Posterior cingulate gyrus (tissue), 11 donors: ENCODE measurements at places on chromosomes 12 and 14.

DNA sequence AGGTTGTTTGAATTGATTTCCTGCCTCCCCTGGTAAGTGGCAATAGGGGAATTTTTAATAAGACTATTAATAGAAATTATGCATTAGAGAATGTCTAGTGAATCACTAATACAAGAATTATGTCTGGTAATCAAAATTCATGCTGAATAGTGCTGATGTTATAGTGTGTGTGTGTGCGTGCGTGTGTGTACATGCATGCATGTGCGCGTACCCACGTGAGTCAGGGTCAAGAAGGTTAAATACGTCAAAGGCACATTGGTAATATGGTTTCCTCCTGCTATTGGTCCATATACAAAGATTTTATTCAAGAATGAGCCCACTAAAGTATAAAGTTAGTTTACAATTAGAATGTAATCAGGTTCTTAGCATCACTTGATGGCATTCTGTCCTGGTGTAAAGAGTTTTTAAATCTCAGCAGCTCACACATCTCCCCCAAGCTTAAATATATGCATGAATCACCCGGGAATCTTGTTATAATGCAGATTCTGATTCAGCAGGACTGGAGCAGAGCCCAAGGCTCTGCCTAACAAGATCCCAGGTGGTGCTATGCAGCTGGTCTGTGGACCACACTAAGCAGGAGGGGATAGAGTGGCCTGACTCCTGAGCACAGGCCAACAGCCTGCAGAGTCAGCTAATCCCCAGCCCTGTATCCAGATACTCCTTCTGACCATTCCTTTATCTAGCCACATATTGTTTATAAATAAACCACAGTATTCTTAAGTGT lies 43.9 kb downstream of the TTC9 start:
- no peak for DNase-seq

DNA sequence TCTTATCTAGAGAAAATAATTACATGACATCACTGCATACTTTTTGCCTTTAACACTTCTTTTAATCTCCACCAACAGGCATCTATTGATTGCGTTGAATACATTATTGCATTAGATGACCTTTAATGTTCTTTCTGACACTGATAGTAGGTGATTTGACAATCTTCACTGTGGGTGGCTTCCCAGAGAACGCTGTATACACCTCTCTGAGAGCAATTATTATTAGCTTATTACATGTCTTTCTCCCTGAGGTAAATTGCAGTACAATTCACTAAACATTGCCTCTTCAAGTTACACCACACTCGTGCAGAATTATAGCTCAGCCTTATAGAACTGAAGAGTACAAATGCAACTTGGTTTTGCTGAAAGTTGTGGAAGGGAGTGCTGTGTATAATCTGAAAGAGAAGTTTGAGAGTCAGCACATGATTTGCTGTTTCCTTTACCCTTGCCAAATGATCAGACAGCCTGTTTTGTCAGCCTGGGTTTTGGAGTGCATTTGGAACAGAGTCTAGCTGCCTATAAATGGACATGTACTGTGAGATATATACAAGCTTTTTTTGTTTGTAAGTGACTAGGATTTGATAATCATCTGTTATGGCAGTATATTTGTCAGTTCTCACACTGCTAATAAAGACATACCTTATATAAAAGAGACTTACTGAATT lies 369.2 kb downstream of the CCER1 start:
- no peak for DNase-seq

DNA sequence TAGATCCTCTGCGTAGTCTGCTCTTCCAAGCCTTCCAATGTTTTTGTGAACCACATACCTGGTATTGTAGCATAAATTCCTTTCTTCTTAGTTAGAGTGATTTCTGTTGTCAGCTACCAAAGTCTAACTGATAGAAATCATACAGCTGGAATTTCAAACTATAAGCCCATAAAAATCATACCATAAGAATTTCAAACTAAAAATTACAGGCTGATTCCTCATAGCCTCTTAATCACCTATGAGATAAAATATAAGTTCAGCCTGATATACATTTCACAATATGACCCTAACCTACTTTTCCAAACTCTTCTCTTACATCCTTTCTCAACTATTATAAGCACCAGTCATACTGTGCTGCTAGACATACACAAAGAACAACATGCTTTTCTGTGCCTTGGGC lies 64.8 kb downstream of the PTHLH start:
- no peak for DNase-seq

DNA sequence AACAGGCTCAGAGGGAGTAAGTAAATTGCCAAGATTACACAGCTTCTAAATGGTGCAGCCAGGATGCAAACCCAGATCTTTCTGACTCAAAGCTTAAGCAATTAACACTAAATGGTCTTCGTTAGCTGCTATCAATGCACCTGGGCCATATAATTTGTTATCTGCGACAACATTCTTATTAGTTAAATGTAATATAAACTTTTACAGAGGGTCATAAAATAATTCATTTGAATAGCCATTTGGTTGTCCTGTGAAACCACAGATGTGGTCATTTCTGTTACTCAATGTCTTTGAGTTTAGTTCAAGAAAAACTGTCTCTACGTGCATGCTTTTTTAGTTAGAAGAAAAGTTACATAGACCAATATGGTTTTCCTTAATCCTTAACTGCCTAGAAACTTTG lies 22.1 kb upstream of the NAP1L1 start:
- no peak for DNase-seq

DNA sequence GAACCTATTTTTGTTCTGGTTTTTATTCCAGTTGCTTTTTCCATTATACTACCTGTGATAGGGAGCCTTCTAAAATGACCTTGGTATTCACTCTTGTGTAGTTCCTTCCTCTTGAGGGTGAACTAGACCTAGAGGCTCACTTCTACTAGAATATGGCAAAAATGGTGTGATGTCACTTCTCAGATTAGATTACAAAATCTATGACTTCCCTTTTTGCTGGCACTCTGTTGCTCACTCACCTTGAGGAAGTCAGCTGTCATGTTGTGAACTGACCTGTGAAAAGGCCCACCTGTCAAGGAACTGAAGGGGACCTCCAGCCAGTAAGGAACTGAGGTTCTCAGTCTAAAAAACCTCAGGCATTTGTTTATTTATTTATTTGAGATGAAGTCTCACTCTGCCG lies 5.7 kb downstream of the MIPOL1 start:
- DNase-seq = no peak

GRCh38 chr12:123905319-123905925 lies 67.2 kb downstream of the CCDC92 start:
- DNase-seq = peak; percentile 61

DNA sequence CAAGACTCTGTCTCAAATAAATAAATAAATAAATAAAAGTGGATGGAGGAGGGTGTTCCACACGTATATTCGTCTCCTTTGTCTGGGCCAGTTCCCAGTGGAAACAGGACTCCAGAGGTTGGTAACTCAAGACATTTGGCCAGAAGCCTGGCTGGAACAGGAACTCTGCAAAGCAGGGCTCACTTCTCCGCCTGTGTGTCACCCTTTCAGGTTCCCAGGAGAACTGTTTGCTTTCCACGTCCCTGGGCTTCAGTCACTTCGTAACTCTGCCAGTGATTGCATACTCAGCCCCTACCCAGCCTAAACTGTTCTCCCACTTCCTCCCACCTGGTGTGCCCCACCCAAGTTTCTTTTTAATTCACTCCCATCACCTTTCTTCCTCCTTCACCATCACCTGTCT lies 7.0 kb upstream of the UBE2N start:
- no peak for DNase-seq

GRCh38 chr12:123836292-123836691 lies 74.2 kb downstream of the DNAH10 start:
- DNase-seq = no peak

DNA sequence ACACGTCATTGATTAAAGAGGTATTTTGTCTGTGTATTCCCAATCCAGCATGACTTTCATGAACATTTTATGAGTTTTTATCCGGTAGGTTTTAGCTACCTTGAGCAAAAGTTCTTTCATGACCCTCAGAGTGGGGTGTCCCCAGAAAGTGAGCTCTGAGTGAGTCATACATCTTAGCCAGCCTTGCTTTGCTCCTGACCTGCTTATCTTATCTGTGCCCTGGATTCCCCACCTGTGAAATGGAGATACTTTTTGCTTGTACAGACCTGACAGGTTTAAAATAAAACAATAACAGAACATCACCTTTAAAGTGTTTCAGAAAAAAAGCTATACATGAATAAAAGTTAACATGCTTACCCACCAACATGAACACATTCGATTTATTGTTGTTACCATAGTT lies 202.8 kb upstream of the SOX5 start:
- DNase-seq = no peak

DNA sequence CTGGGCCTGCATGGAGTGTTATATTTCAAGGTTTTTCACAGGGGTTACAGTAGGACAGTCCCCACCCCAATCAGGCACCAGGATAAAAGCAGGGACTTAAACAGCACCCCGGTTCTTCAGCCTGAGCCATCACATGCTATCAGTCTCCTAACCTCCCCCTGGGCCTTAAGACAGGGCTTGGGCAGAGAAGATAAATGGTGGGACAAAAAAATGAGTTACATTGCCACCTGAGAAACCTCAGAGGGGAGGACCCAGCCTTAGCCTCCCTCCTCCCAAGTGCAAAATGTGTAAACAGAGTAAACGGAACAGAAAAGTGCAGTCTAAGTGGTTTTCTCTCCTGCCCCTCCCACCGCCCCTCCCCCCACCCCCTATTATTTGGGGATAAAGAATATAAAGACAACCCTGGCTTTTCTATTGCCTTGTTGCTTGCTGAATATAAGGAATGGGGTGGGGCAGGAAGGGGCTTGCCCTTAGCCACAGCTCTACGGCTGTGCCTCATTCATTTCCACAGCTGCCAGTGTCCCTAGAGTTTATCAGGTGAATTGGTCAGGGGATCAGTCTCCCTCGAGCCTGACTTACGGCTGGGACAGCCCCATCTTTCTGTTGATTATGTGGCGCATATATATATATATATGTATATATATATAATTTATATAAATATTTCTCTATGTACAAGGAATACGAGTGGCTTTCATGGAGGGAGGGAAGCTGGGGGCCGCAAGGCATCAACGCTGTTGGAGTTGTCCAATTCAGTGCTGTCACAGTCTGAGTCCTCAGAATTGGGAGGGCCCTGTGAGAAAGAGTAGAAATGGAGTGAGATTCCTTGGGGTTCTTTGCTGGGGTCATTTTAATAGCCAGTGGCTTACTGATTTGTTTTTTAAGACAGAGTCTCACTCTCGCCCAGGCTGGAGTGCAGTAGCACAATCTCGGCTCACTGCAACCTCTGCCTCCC lies 18.5 kb downstream of the MAP3K12 start:
- no peak for DNase-seq

DNA sequence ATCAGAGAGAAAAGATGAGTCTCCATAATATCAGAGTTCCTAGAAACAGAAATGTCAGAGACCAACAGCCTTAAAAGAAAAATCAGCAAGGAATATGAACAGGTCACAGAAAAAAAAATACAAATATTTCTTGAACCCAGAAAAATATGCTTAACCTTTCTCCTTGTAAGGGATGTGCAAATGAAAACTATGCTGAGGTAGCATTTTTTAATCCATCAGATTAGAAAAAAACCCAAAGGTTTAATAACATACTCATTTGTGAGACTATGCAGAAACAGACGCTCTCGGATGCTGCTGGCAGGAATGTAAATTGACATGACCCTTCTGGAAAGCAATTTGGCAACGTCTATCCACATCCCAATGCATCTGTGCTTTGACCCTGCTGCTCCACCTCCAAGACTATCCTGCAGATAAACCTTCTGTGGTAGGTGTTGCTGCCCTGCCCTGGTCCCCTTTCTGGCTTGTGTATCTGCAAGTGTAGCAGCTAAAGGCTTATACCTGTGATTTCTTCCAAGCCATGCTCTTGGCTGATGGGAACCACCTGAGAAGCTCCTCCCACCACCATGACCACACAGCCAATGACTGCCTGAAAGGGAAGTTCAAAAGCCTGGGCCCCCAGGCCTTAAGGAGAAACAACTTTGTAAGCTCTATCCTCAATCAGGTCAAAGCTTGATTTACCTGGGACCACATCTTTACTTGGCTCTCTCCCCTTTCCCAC lies 49.4 kb downstream of the LTBP2 start:
- DNase-seq = no peak

GRCh38 chr12:16636435-16637055 lies 30.6 kb upstream of the LMO3 start:
- no peak for DNase-seq
